T follicular helper cell (primary cell): ENCODE measurements at places on chromosomes 12 and 14.

DNA sequence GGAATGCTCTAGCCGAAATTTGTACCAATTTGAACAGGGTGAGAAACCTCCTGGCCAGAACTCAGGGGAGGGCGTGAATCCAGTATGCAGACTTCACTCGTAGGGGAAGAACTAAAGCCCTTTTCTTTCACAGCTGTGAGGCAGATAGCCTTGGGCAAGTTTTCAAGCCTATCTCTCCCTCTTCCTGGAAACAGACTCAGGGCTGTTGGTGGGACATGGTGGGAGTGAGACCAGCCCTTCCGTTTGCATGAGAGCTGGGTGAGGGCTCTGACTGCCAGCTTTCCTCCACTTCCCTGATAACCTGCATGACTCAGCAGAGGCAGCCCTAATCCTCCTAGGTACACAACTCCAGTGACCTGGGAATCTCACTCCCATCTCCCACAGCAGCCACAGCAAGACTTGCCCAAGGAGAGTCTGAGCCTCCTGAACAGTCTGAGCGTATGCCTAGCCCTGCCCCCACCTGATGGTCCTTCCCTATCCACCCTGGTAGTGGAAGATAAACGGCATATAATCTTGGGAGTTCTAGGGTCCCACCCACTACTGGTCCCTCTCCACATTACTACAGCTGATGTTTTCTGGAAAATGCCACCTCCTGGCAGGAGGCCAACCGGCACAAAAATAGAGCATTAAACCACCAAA lies 170.1 kb upstream of the AMIGO2 start:
- no peak for DNase-seq

DNA sequence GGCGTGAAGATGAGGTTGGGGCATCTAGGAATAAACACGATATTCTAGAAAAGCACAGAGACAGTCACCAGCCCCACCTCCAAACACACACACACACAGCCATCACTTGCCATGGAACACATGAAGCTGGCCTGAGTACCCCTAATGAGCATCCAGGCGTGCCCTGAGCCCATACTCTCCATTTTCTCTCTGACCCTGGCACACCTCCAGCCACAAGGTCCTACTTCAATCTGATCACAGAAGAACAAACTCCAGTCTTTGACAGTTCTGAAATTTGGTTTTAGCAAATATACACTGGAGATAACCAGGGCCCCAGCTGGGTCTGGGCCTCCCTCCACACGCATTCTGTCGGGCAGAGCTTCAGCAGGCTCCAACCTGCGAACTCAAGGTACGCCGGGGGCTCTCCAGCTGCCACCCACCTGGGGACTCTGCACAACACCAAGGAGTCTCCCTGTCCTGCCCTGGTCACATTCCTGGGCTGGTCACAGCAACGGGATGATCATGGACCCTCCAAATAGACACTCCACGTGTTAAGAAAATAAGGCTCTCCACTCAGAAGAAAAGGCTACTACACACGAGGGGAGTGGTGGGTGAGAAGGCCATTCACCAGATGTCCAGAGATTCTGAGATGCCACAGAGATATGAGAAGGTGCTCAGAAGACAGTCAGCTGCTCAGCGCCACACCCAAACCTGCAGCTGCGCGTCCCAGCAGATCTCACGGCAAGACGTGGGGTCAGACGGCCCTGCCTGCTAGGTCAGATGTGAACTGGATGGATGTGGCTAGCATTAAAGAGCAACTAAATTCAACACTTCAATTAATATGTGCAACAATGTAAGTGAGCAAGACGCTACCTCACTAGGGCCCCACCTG lies 57.0 kb upstream of the PNMA1 start:
- DNase-seq: no peak

- no peak for DNase-seq
Measured at GRCh38 chr12:44224399-44225148, 388.7 kb downstream of the TMEM117 start.

- no peak for DNase-seq
Measured at GRCh38 chr14:58272588-58273372, 25.6 kb upstream of the ARID4A start.

GRCh38 chr14:95125221-95125620 lies 32.1 kb downstream of the DICER1 start:
- DNase-seq: no peak

DNA sequence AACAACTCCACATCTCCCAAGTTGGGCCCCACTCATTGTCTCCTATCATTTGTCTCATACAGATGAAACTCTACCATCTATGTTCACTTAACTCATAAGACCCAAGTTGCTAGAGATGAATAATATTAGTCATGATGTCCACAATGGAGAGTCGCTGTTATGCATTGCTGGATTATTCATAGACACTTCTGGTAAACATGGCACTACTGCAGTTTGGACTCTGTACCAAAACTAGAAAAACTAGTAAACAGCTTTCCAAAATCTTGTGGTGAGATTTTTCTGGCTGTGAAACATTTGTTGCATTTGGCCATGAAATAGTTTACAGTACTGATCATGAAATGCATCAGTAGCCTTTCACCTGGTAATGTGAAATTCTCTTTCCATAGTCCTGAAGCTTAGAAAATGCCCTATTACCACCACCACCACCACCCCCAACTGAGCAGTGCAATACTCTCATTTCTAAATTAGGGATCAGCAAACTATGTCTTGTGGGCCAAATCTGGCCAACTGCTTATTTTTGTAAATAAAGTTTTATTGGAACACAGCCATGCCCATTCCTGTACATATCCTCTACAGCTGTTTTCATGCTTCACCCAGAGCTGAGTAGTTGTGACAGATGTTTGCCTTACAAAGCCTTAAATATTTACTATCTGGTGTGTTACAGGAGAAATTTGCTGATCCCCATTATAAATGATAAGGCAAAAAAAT lies 236.5 kb downstream of the DPF3 start:
- no peak for DNase-seq

GRCh38 chr12:17028348-17028747 lies 422.4 kb upstream of the LMO3 start:
- no peak for DNase-seq

DNA sequence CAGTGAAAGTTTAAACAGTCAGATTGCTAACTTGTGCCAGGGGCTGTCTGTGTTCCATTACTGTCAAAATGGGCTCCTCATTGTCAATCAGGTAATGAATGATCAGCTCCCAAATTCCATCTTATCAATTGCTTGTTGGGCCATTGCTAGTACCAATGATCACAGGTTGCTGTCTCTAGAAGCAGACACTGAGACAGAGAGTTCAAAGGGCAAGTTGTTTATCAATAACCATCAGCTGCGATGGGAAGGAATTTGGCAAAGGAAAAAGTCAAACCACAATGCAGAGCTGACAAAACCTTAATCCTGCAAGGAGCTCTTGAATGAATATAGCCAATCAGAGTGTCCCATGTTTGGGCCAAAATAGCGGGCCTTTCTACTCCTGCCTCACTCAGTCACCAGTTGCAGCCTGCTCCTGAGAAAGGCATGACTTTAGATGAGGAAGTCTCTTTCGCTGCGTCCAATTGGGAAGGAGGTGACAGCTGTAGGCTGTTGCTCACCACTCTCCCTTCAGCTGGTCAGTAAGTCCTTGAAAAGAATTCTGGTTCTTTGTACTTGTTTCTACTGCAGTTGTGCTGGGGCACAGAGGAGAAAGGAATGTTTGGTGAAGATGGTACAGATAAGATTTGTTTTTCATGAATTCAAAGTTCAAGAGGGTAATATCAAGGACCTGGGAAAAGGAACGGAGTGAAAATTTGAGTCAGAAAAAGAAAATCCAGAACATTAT lies 179.2 kb upstream of the PDE3A start:
- DNase-seq: no peak

GRCh38 chr14:77238356-77238755 lies 32.6 kb downstream of the NGB start:
- DNase-seq: no peak

- no peak for DNase-seq
Measured at GRCh38 chr14:70934084-70934483, 26.8 kb downstream of the PCNX1 start.

GRCh38 chr12:29971446-29971845 lies 187.7 kb upstream of the TMTC1 start:
- DNase-seq: no peak

DNA sequence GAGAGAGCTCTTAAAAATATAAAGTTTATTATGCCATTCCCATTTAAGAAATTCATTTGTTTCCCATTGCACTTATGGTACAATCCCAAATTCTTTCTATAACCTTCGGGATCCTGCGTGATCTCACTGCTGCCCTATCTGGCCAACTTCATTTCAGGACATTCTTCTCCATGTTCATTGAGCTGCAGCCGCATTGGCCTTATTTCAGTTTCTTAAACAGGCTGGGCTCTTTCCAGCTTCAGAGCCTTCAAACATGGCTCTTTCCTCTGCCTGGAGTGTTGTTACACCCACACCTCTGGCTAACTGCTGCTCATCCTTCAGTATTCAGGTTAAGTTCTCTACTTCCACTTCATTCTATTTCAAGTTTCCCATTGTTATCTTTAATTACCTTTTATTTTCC lies 58.5 kb upstream of the LRTM2 start:
- DNase-seq: no peak

GRCh38 chr12:9252256-9252655 lies 44.1 kb upstream of the PZP start:
- no peak for DNase-seq
